Activated T-helper 1 cell treated with anti-CD3 and anti-CD28 coated beads, Interleukin-2, amount 50 U/mL, for 16 hours (primary cell): ENCODE measurements at places on chromosomes 12 and 14.

DNA sequence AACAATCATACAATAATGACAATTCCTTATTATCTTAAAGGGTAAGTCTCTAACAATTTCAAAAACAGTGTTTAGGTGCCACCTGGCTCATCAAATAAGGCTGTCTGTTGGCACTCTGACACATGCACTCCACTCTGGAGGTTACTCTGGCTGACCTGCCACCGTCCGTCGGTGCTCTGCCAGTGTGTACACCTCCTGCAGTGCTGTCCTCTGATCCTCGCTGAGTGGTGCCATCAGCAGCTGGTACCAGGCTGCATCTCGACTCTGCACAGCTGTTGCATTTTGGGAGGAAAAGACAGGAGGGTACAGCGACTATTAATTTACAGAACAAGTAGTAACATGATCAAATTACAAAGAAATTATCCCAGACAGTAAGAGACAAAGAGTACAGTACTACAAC is 63.9 kb downstream of the IPO8 start:
- no peak for DNase-seq

DNA sequence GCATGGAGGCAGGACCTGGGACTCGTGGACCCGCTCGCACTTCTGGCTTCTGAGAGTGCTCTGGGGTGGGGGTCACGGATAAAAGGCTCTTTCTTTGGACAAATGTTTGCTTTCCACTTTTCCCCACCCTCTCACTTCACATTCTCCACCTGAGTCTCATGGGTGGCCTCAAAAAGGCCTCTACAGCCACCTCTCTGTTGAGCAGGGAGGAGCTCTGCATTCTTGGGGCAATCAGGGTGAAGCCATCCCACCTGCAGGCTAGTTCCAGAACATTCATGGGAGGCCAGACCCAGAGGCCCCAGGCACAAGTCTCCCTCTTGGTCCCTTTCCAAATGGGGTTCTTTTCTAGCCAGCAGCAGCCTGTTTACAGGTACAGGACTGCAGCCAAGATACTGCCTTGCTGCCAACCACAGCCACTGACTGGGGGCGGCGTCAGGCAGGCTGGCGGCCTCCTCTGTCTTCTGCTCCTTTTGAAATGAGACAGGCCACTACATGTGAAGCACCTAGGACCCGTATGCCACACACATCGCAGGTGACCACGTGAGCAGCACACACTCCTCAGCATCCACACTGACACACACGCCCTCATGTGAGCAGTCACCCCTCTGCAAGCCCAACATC is 18.2 kb upstream of the CEBPE start:
- DNase-seq, result no peak

GRCh38 chr12:12705838-12706520 is 10.0 kb upstream of the GPR19 start:
- DNase-seq, result peak; percentile 68

DNA sequence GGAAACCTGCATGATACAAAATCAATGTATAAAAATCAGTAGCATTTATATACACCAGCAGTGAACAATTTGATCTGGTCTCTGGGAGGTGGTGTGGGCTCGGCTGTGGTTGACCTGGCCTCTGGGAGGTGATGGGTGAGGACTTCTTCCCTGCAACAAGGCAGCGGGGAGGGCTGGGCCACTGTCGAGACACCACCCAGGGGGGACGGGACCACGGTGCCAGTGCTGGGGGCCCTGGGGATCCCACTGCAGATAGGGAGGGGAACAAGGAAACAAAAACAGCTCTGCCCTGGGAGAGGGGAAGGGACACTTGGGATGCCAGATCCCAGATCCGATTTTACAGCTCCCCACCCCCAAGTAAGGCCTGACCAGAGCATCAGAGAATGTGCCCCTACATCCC is 189.6 kb upstream of the SFSWAP start:
- DNase-seq, result no peak

- DNase-seq, result no peak
These were observed 13.3 kb downstream of the SLC15A4 start for GRCh38 chr12:128810182-128811127.

DNA sequence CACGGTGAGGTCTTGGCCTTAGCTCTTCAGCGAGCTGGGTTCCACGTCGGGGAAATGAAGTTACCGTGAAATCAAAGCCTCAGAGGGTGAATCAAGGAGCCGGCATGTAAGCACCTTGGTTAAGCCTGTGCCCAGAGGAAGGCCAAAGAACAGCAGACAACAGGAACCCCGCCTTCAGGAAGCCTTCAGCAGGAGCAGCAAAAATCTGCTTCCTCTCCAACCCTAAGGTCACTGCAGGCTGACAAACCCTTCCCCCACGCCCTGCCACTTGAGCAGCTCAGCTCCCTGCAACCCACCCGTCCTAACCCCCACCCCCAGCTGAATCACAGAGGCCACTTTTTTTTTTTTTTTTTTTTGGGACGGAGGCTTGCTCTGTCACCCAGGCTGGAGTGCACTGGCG is 72.9 kb upstream of the LTA4H start:
- DNase-seq, result no peak
